ENCODE measurements at places on chromosomes 4 and X.

- no peak for DNase-seq
Measured at GRCh38 chrX:122910697-122911096, 273.4 kb upstream of the GRIA3 start.

GRCh38 chr4:69589884-69590283 lies 49.6 kb downstream of the UGT2A2 start:
- no peak for DNase-seq

GRCh38 chrX:56783450-56783831 lies 54.4 kb downstream of the NBDY start:
- DNase-seq = no peak

DNA sequence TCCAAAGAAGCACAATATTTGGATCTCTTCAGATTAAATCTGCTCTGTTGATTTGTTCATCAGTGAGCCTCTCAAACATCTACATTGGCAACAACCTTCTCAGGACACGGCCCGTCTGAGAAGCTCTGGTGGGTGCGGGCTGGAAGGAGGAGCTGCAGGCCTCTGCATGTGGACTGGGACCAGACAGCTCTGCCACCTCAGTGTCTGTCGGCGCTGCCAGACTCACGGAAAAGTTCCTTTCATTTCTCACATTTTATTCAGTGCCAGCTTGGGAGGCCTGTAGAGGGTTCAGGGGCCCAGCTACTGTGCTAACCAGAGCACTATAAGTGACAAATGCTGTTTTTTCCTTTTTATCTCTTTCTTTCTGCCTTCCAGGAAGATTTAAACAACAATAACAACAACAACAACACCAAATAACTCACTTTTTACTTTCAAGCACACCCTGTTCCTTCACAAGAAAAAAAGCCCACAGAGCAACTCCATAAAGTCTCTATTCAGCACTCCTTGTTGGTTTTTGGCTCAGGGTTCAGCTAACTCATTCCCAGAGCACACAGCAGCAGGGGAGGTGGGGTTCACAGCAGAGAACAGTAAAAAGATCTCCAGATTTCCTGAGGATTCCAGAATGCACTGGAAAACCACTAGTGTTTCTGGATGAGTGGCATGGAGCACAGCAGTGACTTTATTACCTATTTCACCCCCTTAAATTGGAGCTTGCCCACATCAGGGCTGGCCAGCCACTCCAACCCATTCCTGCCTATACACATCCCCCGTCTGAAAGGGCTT lies 23.2 kb upstream of the HOPX start:
- DNase-seq = no peak

- no peak for DNase-seq
Measured at GRCh38 chr4:176207839-176208238, 12.5 kb upstream of the SPATA4 start.

GRCh38 chrX:118948270-118948669 lies 26.1 kb upstream of the LONRF3 start:
- no peak for DNase-seq

GRCh38 chr4:75007891-75008290 lies 75.0 kb downstream of the PARM1 start:
- no peak for DNase-seq

DNA sequence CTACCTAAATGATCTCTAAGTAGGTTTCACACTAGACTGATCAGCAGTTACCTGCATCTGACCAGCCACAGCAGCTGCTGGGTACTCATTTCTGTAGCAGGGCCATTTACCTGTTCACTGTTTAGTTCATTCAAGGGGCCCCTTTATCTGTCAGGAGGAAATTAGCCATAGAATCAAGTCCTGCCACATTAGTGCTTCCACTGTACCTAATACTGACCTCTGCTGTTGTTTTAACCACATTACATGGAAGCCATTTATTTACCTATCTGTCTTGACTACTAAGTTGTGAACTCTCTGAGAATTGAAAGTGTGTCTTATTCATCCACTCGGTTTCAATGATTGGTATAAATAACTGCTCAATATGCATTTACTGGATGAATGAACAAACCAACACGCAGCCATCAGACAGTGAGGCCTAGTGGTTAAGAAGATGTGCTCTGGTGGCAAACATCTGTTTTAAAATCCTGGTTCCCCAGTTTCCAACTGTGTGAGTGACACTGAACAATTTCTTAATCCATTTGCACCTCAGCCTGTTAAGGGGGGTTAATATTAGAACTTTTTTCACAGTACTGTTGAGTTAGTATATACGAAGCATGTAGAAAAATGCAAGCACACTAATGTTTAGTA lies 30.0 kb upstream of the ANXA5 start:
- no peak for DNase-seq

DNA sequence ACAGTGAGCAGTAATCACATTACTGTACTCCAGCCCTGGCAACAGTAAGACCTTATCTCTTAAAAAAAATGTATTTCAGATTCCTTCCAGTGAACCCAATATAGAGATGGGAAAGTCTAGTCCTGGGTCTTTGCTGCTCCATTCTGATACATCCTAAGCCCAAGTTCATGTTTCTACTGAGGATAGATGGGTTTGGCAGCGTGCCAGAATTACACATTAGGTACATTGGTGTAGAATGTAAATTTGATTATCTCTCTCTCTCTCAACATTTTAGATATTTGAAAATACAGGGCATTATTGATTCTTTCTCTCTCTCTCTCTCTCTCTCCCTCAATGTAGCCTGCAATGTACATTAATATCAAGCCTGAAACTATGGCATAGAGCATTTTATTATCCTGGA lies 43.5 kb upstream of the ZNF330 start:
- DNase-seq = no peak
